ENCODE measurements at places on chromosomes 7 and 10.

GRCh38 chr7:153934048-153934447 lies 118.2 kb upstream of the DPP6 start:
- DNase-seq, result no peak

DNA sequence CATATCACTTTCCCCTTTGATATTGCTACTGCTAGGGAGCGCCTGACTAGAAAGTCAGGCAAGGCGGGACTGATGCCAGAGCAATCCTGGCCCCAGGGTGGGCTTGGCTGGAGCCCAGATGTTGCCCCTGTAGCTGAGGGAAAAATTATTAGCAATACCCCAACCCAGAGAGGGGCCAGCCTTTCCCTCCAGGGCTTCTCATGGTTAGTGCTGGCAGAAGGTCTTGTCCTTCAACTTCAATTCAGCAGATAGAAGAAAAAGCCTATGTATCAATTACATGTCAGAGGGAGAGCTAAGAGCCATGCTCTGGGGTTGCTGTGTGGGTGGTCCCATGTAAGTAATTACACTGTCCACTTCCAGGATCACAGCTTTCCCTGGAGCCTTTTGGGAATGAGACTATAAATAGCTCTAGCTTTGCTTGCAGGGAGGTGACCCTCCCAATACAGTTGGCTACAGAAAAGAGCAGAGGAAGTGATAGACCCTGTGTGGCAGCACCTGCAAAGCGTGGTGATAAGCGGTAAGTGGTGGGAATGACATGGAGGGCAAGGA lies 579.1 kb downstream of the CCSER2 start:
- no peak for DNase-seq

- DNase-seq, result no peak
Measured at GRCh38 chr7:33076737-33077136, 14.2 kb upstream of the NT5C3A start.

GRCh38 chr7:27113991-27114769 lies 11.7 kb upstream of the HOXA2 start:
- DNase-seq, result no peak

- no peak for DNase-seq
Measured at GRCh38 chr10:689452-690371, at the start of gene DIP2C. Gene DIP2C (minus strand): TSS chr10:689668. CDS start chr10:689578, 90 bp downstream.

DNA sequence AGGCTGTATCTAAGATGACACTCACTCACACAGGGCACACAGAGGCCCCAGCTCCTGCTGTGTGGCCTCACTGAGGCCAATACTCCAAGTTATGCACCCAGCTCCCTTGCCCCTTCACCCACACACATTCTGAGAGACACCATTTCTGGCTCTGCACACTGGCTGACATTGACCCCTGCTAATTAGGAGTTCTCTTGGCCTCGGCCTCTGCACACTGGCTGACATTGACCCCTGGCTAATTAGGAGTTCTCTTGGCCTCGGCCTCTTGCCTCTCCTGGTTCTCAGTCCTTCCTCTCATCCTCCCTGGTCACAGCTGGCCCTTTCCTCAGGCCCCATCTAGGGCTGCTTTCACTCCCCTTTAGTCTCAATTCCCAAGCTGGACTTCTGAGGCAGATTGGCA lies 97.3 kb downstream of the GRID1 start:
- DNase-seq, result no peak

GRCh38 chr10:86793696-86794095 lies 37.3 kb downstream of the BMPR1A start:
- no peak for DNase-seq

GRCh38 chr7:41685684-41686083 lies 17.2 kb downstream of the INHBA start:
- no peak for DNase-seq

- DNase-seq, result peak; percentile 65
Measured at GRCh38 chr10:103966671-103967447, at the start of gene SLK. Gene SLK (plus strand): TSS chr10:103967140. CDS start chr10:103967746, 606 bp downstream.

GRCh38 chr10:60564475-60564874 lies 174.8 kb upstream of the ANK3 start:
- no peak for DNase-seq

GRCh38 chr7:111082351-111082750 lies 8.6 kb upstream of the LRRN3 start:
- no peak for DNase-seq

Measured in lower leg skin (tissue), 4 donors.